ENCODE measurements at places on chromosomes 12 and 14.

GRCh38 chr12:114241973-114242434, 163.9 kb downstream of the TBX5 start:
- no peak for DNase-seq

GRCh38 chr12:57124261-57124877, 3.9 kb upstream of the LRP1 start:
- DNase-seq = peak; percentile 84

DNA sequence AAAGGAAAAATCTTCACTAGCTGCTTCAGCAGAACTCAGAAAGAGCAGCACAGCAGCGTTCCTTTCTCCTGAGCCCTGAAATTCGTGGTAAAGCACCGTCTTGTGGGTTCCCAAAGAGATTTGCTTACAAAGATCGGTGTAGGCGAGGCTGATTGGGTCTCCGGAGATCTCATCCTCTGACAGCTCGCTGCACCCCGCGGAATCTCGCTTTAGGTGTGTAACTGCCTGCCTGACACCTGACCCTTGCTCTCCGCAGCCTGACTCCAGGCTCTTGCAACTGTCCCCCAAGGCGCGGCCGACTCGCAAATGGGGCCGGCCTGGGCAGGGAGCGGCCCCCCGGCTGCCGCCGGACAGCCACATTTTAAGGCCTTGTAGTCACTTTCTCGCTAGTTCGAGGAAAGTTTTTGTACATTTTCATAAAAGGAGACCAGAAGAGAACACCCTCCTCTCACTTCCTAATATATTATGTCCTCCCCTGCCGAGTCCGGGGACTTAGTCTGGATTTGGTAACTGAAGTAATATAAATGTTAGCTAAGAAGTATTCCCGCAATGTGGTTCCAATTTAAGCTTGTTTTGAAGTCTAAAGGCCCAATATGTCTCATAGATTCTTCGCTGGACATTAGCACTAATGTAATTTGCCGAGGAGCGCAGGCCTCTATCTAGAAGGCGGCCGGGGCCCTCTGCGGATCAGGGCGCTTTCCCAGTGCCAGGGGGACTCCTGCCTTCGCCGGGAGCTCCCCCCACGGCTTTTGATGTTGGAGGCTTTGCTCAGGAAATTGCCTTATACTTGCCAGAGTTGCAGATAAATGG, 177.3 kb upstream of the CDKN3 start:
- DNase-seq = no peak

- no peak for DNase-seq
Observed at GRCh38 chr14:54310151-54310850, 86.5 kb upstream of the CDKN3 start.

DNA sequence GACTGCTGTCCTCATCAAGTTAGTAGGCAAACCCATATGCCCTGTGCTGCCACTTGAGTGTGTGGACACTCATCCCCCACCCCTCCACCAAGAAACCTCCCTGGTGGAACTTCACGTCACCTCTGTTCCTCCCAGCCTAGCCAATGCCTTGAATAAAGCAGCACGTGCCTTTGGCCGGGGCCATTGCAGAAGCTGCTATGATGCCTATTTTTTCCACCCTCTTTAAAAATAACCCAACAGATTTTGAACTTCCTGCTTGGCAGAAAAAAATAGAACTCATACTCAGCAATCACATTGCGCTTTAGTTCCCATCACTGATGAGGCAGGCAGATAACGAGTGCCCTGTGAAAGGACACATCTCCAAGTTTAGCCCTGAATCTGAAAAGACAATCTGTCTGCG, 23.1 kb upstream of the PWP1 start:
- no peak for DNase-seq

- no peak for DNase-seq
Observed at GRCh38 chr14:104531421-104532190, 48.0 kb upstream of the C14orf180 start.

DNA sequence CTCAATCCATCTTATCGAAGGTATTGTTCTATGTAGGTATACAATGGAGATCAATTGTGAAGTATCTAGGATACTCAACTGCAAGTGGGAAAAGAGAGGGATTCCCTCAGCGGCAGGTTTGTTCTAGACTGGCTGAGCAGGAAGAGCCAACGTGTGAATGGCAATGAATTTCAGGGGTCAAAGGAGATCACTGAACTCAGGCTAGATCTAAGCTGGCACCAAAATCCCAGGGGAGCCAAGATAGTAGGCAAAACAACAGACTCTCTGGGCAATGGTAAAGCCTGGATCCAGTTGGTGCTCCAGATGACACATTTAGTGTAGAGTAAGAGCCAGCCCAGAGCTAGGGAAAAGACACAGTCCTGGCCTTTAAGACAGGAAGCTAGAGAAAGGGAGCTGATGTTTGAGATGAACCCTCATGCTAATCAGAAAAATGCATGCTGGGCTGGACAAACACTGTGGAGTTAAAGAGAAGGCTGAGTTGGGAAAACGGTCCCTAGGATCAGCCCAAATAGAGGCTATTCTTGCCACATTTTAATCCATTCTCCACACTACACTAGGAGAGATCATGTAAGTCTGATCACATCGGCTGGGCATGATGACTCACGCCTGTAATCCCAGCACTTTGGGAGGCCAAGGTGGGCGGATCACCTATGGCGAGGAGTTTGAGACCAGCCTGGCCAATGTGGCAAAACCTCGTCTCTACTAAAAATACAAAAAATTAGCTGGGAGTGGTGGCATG, 45.6 kb downstream of the EFCAB11 start:
- DNase-seq = no peak

- no peak for DNase-seq
Observed at GRCh38 chr12:90939382-90939781, 15.6 kb downstream of the CCER1 start.

DNA sequence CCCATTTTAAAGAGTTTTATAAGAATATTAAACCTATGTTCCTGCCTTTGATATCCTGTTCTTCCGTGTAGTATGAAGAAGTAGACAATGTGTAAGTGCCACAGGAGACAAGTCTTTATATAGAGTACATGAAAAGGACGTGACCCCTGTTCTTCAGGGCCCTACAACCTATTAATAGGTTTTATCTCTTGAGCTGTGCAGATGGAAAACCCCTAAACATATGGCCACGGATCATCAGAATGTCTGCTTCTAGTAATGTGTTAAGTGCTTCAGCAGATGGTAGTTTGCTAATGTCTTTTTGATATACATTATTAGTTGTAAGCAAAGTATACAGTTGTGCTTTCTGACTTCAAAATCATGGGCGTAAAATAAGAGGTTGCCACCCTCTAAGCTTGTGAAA, 228.5 kb downstream of the PTPRO start:
- DNase-seq = no peak

- DNase-seq = no peak
Observed at GRCh38 chr12:43978556-43978955, 142.7 kb downstream of the TMEM117 start.

DNA sequence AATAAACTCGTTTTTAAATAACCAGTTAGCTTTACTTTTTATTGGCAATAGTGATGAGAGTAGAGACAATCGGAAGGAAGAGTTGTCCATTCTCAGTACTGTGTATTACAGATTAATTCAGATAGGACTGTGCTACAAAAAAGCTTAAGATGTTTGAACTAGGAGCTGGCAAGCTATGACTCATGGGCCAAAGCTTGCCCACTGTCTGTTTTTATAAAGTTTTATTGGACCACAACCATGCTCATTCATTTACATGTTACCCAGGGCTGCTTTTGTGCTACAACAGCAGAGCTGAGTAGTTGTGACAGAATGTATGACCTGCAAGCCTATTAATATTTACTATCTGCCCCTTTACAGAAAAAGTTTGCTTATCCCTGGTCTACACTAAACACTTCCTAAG, 19.4 kb downstream of the GNS start:
- DNase-seq = no peak

DNA sequence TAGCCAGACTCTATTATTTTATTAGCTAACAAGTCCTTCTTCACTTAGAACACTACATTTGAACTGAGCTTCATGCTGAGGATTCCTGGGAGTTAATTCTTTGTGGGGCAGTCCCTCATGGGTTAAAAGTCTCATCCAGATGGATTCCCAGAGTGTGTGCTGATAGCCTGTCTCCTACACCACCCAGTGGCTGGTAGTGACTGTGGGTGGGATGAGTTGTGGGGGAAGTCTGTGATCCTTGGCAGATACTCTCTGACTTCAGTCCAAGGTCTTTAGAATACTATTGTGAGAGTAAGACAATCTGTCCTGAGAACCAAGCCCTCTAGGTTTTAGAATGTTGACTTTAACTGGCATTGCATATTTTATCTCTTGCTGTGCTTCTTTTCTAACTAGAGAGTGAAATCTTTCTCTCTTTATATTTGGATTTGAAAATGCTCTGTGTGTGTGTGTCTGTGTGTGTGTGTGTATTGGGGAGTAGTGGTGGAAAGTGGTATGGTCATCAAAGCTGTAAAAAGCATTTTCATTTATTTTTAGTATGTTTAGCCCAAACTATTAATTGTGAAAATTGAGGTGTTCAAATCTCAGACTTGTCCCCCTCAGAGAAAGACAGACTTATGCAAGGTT, 37.3 kb downstream of the AKAP6 start:
- DNase-seq = no peak

- no peak for DNase-seq
Observed at GRCh38 chr14:71193663-71194062, 286.4 kb downstream of the PCNX1 start.

GRCh38 chr12:57240926-57241401, 10.0 kb downstream of the STAC3 start:
- DNase-seq = no peak

GRCh38 chr12:26966842-26967241, 28.6 kb downstream of the FGFR1OP2 start:
- no peak for DNase-seq

GRCh38 chr14:96953875-96954185, 156.6 kb downstream of the VRK1 start:
- DNase-seq = no peak

DNA sequence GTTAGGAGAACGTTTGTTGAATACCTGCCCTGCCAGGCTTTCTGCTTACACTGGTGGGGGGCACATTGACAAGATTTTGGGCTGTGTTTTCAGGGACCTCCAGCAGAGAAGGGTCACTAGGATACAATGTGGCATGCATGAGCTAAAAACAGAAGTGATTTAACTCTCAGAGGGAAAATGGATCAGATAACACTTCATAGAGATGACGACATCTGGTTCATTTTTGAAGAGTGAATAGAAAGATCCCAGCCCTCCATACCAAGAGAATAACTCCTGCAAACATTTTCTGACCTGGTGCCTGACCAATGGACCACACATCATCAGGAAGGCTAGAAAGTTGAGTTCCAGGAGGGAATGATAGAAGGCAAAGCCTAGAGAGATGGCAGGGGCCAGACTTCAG, 33.7 kb downstream of the CKB start:
- no peak for DNase-seq

GRCh38 chr12:122474324-122474716, 26.4 kb downstream of the ZCCHC8 start:
- DNase-seq = no peak

GRCh38 chr12:19065223-19065622, 64.3 kb upstream of the PLEKHA5 start:
- DNase-seq = no peak

DNA sequence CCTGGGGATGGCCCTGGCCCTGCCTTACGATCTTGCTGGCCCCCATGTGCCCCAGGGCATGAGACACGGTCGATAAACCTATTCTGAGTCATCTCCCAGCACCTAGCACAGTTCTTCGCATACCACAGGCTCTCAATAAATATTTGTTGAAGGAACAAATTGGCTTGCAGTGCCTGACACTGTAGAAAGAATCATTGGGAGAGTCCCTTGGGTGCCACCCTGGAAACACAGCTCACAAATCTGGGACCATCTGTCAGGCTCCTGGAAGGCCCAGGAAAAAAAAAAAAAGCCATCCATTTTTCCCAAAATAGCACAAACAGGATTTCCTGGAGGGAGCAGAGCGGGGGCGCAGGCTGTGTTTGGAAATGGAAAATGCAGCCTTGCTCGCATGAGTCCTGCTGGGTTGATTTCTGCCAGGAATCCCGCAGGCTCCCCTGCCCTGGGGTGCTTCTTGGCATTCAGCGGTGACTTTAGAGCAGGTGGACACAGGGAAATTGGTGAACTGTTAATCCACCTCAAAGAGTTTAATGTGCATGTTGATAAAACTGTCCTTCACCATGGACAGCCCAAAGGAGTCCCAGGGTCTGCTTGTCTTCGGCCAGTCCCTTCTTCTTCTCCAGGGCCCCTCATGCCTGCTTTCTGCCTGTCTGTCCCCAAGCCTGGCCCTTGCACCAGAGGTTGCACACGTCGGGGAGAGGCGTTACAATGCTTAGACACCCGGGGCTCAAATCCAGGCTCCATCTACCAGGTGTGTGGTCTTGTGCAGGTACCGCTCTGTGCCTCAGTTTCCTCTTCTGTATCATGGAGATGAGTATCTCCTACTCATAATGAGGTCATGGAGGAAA, 106.1 kb upstream of the RFLNA start:
- DNase-seq = no peak

DNA sequence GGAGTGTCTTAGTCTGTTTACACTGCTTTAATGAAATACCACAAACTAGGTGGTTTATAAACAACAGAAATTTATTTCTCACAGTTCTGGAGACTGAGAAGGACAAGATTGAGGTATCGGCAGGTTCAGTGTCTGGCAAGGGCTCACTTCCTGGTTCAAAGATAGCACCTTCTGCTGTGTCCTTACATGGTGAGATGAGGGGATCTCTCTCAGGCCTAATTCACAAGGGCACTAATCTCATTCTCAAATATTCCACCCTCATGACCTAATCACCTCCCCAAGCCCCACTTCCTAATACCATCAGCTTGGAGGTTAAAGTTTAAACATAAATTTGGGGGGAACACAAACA, 35.0 kb upstream of the PLEK2 start:
- DNase-seq = no peak

- DNase-seq = no peak
Observed at GRCh38 chr12:108686780-108687179, 44.5 kb downstream of the CORO1C start.

- DNase-seq = no peak
Observed at GRCh38 chr12:92098594-92099380, 46.9 kb downstream of the BTG1 start.

GRCh38 chr12:106271575-106272505, 24.0 kb upstream of the CKAP4 start:
- DNase-seq = no peak

- DNase-seq = no peak
Observed at GRCh38 chr12:17214929-17215328, 609.0 kb upstream of the LMO3 start.

GRCh38 chr12:62934239-62934798, 631 bp downstream of the PPM1H start:
- DNase-seq = no peak

- DNase-seq = no peak
Observed at GRCh38 chr14:89377544-89377943, 39.5 kb downstream of the FOXN3 start.

- DNase-seq = no peak
Observed at GRCh38 chr12:3302401-3303041, 188.5 kb upstream of the PRMT8 start.

Data from hematopoietic multipotent progenitor cell (in vitro differentiated cells).